ENCODE measurements at places on chromosomes 12 and 14.

DNA sequence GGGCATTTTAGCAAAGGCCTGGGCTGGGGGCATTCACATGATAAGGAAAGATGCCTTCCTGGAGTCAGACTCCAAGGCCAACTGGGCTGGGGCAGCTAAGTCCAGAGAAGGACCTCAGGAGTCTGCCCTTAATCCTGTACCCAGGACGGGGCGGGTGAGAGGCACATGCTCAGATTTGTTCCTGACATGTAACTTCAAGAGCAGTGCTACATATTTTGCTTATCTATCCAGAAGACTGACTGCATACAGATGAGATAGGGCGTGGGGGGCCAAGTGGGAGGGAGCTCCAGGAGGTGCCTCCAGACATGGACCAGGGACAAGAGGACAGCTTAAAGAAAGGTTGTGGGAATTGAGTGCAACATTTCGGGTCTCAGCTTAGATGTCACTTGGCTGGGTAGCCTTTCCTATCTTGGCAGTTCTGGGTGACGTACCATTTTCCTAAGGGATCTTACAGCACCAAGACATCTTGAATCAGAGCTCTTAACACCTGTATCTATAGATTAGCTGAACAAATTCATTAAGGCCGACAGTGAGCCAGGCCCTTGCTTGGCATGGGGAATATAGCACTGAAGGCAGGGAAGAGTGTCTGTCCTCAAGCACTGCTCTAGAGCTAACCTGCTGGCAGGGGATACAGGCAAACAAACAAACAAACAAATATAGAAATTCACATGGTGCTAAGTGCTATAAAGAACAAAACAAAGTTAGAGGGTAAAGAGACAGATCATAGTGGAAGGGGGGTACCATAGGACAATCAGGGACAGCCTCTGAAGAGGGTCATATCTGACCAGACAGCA lies 61.2 kb downstream of the PTPN21 start:
- DNase-seq, result no peak

DNA sequence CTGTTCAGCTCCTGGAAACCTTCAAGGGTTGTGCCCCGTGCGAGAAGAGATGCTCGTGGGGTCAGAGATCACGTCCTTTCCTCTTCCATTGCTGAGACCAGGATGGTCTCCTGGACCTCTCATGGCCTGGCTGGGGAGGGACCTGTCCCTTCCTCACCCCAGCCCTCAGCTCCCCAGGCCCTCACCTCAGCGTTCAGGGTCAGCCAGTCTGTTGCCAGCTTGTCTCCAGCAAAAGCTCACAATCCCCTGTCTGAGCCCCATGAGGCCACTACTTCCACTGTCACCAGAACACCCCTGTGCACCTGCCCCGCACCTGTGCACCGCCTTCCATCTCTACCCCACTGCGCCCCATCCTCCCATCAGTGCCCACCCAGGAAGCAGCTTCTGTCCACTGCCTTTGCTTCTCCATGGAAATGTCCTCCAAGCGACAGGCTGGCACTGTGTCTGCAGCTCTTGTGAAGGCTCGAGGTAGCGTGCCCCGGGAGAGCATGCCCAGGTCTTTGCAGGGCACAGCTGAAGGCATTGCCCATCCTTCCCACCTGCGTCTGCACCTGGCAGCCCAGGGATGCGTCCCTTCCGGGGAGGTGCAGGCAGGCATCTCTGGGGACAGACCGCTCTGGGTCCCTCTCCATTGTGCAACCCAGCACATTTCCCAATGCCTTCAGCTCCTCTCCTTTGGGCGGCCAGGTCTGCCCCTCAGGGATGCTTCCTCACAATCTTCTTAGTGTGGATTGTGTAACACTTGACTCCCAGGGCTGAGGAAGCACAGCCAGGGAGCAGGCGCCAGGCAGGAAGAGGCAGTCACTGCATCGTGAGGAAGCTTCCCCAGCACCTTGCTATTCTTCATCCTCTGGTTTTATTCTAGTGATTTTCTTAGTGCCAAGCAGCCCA lies 179.6 kb downstream of the ADGRD1 start:
- DNase-seq, result peak; percentile 39

- no peak for DNase-seq
Observed at GRCh38 chr12:76183459-76184186, 99.1 kb upstream of the NAP1L1 start.

- DNase-seq, result no peak
Observed at GRCh38 chr12:88166179-88166578, 24.1 kb downstream of the TMTC3 start.

- no peak for DNase-seq
Observed at GRCh38 chr14:64782196-64782595, 78.0 kb downstream of the PLEKHG3 start.

- DNase-seq, result peak; percentile 75
Observed at GRCh38 chr14:89085737-89086382, 261.4 kb downstream of the TTC8 start.

DNA sequence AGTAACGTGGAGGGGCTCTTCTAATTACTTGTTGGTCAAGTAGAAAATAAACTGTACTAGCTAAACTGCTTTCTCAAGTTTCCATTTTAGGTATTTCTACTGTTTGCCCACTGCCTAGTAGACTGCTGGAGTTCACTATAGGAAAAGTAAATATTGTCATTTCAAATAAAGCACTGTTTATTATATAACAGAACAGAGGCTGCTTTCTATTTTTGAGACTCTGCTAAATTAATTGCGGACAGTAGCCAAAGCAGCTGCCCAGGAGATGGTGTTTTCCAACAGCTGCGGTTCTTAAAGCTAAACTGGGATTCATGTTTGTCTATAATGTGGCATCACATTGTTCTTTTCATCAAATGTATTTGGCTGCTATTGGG lies 15.9 kb upstream of the SIX1 start:
- no peak for DNase-seq

DNA sequence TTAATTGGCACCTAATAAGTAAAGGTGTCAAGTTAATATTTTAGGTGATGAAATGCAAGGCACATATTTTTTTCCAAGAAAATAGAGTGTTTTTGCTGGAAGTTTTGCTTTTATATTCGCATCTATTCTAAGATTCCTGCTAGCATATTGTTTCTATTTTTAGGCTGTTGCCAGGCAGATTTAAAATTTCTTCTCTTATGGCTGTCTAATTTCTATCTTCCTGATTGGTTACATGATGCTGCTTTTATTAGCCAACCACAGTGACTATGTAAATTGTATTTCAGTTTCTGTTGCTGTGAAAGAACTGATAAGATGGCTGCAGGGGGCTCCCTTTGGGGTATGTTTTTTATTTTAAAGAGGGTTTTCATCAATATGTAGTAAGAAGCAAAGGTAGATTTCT lies 42.7 kb downstream of the ATF7IP start:
- no peak for DNase-seq

GRCh38 chr12:10634427-10634826 lies 21.0 kb upstream of the MAGOHB start:
- no peak for DNase-seq

GRCh38 chr14:97977651-97978261 lies 1180.6 kb downstream of the VRK1 start:
- peak; percentile 84 for DNase-seq

DNA sequence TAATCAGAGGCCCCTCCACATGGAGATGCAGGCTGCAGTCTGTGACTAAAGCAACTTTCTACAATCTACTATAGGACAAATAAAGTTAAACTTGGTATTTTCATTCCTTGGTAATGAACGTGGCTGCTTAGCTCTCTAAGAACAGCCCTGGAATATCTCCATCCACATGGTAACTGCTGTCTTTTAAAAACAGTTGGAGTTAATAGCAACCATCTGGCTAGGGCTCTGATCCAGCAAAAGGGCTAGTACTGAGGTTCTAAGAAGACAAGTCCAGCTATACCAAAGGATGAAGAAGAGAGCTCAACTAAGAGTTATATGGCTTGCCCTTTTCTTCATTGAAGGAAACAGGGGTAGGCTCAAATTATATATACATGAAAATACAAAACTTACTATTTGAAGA lies 920.1 kb downstream of the FLRT2 start:
- DNase-seq, result no peak

- DNase-seq, result no peak
Observed at GRCh38 chr12:86496595-86496994, 240.4 kb upstream of the MGAT4C start.

Data from right forelimb (tissue), 1 donor.